ENCODE measurements at places on chromosomes 11 and 22.

DNA sequence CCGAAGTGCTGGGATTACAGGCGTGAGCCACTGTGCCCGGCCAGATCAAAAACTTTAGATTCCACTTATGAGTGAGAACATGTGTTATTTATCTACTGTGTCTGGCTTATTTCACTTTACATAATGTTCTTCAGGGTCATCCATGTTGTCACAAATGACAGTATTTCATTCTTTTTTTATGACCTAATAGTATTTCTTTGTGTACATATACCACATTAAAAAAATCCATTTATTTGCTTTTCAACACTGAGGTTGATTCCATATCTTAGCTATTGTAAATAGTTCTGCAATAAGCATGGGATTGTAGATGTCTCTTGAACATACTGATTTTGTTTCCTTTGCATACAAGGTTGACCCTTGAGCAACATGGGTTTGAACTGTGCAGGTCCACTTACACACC, 13.2 kb upstream of the SCGB1D1 start:
- no peak for DNase-seq

DNA sequence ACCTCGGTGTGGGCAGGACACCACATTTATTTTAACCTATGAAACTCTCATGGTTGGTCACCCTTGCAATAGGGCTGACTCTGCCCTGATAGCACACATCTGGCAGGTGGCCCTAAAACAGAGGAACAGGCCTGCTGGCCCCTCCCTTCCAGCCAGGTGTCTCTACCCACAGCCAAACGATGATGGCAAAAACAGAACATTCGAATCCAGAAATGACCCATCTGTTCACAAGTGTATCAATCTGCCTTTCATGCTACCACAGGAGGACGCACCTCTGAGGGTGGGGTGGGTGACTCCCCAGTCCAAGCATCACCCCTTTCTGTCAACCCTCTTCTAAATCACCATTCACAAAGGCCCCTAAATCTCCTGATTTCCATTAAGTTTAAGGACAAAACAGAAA, 118.1 kb downstream of the ETS1 start:
- DNase-seq: no peak

DNA sequence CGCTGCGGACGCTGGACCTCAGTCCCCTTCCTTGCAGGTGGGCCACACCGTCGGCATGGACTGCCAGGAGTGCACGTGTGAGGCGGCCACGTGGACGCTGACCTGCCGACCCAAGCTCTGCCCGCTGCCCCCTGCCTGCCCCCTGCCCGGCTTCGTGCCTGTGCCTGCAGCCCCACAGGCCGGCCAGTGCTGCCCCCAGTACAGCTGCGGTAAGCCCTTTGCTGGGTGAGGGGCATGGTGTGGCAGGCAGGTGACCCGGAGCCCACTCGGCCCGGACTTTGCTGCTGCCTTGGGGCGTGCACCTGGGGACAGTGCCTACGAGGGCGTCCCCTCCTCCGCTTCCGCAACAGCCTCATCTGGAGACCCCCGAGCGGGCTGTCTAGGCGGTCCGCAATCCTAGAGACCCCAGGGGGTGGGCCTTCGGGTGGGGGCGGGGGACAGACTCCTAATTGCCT, 25.4 kb upstream of the MUC5B start:
- no peak for DNase-seq

DNA sequence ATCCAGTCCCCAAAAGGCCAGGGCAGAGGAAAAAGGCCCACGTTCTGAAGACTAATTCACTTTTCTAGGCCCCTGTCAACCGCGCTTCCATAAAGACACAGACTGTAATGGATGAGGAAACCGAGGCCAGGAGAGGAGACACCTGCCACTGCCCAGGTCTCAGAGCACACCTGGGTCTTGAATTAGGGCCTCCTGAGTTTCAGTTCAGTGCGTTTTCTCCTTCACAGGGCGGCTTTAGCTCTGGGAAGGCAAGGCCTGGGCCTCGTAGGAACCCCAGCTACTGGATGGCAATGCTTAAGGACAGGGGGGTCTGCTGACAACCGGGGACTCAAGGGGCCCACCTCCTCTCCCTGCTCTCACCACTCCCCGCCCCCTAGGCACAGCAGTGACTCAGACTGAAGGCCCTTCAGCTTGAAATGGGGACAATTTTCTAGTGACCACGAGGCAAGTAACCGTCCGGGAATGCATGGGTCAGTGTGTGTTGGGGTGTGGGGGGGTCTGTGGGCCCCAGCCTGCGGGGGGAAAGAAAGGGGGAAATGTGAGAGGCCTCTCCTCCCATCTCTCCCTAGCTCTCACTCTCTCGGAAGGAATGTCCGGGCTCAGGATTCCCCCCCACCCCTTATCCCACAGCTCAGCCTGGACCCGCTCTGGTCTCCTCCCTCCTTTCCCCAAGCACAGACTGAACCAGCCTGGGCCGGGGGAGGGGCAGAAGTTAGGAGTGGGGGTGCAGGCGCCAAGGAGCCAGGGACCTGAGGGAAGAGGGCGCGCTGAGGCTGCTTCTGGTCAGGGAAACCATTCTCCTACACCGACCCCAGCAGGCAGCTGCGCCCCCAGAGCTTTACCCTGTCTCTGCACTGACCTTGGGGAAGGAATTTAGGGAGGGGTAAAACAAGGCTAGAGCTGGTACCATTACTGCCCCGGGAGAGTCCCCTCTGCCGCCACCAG, 17.2 kb downstream of the CREB3L1 start:
- DNase-seq: no peak

GRCh38 chr11:94793822-94794221, 25.7 kb downstream of the AMOTL1 start:
- no peak for DNase-seq

GRCh38 chr11:113106507-113106906, 145.3 kb downstream of the NCAM1 start:
- no peak for DNase-seq

GRCh38 chr11:22082178-22082577, 110.7 kb upstream of the ANO5 start:
- DNase-seq: no peak

- DNase-seq: no peak
These were observed 2.5 kb downstream of the SELENOM start for GRCh38 chr22:31104869-31105268.

GRCh38 chr22:44738347-44738715, 14.0 kb upstream of the ARHGAP8 start:
- no peak for DNase-seq

DNA sequence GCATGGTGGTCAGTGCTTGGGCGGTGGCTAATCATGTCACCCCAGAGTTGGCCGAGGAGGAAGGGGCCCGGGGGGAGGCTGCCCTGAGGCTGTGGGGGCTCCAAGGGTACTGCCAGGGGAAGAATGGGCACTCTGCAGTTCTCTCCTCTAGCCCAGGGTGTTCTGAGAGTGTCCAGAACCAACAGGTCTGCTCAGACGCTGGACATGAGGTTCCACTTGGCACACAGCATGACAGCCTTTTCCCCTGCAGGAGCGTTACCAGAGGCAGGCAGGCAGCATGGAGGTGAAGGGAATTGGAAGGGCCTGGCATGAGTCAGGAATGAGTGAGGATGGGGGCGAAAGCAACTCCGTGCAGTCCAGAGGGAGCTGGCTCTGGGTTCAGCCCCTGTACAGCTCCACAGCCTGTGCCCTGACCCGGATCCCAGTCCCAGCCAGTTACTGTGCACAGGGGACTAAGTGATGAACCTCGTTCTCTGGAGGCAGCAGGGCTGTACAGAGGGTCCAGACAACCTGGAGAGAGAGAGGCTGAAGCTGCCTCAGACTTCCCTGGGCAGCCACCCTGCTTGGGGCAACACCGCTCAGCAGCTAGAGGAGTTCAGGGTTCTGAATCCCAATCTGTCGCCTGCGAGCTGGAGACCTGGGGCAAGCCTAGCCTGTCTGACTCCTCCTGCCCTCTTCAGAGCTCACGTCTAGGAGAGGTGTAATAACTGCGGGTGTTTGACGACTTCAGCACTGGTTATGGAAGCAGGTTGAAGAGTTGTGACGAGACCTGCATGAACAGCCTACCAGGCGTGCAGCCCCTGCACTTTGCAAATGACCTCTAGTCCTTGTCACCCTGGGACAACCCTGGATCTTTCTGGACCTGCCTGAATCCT, 14.7 kb upstream of the TUB start:
- no peak for DNase-seq

DNA sequence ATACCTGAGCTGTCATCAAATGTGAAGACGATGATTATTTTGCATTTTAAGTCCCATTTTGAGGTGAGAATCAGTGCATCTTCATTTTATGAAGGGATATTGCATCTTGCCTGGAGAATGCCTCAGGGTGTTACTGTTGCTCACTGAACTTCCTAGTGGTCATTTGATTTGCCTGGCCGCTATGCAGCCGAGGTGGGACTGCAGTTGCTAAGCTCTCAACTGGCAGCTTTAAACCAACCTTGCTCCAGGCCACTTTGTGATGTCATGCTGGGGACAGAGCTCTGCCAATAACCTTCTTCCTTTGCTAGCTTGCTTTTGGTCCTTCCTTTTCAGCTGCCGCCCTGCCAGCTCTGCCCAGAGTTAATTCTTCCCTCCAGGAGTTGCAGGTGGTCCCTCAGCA, 409.4 kb upstream of the B3GAT1 start:
- DNase-seq: no peak

DNA sequence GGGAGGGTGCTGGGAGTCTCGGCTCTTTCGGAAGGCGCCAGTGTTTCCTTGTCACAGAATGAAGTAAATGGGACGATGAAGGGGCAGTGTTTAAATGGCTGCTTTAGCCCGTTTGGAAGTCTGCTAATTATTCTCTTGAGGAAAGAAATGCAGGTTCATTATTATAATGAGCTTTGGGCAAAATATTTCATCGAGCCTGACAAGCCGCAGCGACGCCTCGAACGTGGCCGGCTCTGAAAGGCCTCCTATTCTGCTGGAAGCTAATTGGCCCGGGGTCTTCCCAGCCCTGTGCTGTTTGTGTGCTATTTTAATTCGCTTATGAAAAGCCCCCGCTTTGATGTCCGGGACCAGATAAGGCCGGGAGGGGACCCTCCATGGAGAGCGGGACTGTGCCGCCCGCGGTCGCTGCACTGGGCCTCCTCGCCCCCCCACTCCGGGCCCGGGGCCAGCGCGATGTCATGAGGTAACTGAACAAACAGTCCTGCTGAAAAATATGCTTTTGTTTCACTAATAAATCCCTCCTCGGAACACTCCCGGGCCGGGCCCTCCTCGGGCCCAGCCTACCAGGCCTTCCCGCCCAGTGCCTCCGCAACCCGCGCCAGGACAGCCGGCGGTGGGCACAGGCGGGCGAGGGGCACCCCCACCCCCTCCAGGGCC, 78.4 kb downstream of the CDKN1C start:
- DNase-seq: no peak

- DNase-seq: no peak
These were observed 486 bp downstream of the CLMP start for GRCh38 chr11:123194337-123195187.

- no peak for DNase-seq
These were observed 50.6 kb upstream of the APOA1 start for GRCh38 chr11:116888024-116888423.
